ENCODE measurements at places on chromosomes 11 and 22.

DNA sequence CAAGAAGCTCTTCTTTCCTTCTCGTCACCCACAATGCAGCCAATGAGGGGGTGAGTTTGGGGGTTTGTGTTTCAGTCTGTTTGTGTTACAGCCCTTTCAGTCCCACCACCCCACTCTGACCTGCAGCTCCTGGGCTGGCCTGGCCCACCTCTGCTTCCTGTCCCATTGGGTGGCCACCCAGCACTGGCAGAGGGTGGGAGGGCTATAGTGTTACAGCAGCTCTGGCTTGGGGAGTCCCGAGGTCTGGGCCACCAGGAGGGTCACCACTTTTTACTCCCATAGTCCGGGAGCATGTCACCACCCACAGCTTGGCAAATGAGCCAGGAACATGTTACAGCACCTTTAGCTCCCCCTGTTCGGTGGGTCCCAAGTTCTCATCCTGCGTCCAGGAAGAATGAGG lies 1.7 kb upstream of the OR10S1 start:
- DNase-seq = no peak

DNA sequence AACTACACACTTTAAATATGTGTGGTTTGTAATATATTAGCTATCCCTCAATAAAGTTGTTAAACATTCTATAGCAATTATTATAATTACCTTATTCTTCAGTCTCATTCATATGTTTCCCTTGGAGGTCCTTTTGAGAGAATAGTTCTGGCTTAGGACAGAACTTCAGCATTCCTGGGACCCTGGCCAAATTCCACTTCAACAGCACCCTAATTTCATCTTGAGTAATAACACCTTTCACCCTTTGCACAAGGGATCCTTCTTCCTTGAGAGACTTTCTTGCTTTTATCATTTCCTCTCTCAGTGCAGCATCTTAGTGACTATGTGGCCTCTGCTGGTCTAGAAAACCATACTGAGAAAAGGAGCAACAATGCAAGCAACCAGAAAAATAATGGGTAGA lies 255.9 kb downstream of the C11orf87 start:
- no peak for DNase-seq

DNA sequence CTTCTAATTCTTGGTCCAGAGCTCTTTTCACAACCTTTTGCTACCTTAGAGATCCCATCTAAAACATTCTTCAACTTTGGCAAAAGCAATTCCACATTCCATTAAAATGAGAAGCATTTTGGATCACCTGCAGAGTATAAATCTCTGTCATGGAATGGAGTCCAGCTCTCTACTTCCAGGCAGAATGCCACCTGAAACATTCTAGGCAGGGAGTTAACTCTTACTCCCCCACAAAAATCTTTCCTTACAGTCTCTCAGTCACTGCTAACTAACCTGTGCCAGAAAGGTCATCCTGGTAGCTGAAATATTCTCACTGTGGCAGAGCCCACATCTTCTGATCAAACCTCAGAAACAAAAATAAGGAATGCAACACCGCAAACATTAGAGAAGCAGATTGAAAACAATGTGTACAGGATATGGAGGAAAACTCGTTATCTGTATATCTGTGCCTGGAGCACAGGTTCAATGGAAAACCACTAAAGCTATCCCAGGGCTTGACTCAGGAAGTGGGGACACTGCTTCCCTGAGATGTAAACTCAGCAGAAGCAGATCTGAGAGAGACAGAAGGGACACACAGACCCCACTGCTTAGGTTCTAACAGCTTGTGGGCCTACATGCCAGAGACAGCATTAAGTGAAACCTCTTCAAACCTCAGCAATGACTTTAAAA lies 78.9 kb downstream of the KCNC1 start:
- DNase-seq = no peak

DNA sequence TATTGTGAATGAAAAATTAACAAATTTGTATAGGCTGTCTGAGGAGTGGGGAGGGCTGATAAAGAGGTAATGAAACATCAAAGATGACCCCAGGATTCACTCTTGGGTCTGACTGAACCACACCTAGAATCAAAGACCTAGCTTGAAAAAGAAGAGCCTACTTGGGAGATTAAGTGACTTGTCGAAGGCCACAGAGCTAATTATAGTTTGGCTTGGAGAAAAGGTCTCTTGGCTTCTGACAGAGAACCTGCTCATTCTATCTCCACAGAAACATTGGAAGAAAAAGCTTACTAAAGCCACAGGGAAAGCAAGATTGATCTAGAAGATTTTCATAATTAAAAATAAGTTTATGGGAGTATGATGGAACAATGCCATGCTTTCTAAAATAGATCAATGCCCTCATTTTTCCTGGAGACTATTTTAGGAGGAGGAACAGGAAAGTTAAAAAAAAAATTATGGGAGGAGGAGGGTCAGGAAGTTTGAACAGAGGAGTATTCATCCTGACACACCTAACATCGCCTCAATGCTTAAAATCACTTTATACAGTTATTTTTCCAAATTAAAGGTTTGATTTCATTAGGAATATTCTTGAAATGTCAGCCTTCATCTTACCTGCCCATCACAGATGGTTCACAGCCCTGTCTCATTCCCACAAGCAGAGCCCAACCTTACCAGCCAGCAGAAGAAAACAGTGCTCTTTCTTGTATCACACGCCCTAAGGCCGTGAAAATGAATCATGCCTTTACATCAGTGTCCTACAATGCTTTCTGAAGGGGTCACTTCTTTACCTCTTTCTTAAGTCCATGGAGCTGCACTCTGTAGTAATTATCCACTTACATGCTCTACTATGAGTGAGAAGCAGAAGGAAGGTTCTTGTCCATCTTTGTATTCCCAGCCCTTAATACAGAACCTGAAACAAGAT lies 231.1 kb upstream of the MPPED2 start:
- no peak for DNase-seq

GRCh38 chr11:35787013-35787504 lies 124.5 kb downstream of the TRIM44 start:
- peak; percentile 73 for DNase-seq

DNA sequence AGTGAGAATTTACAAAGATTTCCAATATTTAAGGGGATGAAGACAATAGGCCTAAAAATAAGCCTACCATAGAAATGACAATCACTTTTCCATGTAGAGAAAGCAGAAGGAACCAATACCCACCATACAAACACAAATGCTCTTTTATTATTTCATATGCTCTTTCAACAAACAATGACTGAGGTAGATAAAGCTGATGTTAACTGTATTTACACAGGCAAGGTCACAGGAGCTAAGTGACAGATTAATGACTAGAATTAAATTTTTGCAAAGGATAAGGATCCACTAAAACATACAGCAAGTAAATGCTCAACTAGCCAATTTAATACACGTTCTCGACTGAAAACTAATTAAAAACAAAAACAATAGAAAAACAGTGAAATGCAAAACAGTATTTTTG lies 34.2 kb downstream of the PICALM start:
- DNase-seq = no peak

DNA sequence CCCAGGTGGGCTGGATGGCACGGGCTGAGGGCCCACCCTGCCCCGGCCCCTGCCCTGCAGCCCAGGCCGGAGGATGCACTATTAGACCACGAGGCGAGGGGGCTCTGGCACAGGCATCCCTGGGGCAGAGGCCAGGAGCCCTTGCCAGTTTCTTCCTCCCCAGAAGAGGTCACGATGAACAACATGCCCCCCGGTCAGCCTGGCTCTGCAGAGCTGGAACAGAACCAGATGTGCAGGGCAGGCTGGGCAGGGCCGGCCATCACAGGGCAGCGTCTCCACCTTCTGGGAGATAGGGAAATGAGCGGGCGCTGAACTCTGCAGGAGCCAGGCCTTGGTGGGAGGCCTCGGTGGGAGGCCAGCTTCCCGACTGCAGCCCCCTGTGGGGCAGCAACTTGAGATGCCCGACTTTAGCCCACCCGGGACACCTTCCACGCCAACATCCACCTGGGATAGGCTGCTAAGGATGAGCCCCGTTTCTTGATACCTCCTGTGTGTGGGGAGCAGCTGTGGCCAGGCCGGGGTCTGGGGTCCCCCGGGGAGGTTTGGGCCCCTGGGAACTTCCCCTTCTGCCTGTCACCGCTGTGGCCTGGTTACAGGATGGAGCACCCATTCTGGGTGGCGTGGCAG lies 21.8 kb upstream of the GNB1L start:
- no peak for DNase-seq

GRCh38 chr11:113057038-113057437 lies 95.8 kb downstream of the NCAM1 start:
- DNase-seq = no peak

DNA sequence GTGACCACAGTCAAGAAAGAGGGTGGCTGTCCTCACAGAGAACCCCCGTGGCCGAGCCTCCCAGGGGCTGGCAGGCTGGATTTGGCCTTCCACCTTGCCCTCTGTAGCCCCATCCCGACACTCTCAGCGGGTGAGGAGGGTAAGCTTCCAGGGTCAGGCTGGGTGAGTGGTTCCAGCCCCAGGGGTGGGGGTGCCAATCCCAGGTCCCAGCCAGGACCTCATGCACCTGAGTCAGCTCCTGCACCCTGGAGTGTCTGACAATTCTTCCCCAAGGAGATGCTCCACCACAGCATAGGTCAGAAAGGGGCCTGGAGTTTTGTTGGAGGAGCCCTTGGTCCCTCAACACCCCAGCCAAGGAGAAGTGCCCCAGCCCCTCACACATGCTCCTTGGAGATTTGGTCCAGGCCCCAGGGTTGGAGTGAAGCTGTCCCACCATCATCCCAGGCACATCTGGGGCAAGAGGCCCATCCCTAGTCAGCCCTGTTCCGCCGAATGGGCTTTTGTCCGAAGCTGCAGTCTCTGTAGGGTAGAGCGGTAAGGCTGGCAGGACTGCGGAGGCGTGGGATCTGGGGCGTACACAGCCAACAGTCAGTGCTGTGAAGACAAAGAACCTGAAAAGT lies 8.4 kb downstream of the LINC01488 start:
- DNase-seq = no peak

GRCh38 chr11:101048479-101048878 lies 81.1 kb downstream of the PGR start:
- DNase-seq = no peak

- no peak for DNase-seq
Observed at GRCh38 chr11:130218501-130219070, 59.0 kb downstream of the ST14 start.

GRCh38 chr11:27720277-27720830 lies 20.1 kb upstream of the BDNF start:
- DNase-seq = no peak

GRCh38 chr11:78856211-78856610 lies 281.5 kb upstream of the NARS2 start:
- DNase-seq = no peak

DNA sequence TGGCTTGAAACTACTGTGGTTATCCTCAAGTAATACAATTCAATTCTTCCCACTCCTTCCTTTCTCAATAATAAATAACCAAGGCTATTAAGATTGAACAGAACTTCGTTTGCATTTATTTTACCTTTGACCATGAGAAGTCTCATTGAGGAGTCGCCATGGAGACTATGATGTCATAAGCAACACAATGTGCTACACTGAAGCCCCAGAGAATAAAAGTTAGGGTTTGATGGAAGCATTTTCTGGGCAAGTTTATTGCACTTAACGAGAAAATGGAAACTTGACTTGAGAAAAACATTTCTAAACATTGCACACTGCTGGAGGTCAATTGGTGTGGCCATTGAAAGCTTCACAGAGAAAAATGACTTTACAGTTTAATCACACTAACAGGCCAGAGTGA lies 121.5 kb downstream of the FAM76B start:
- no peak for DNase-seq

GRCh38 chr11:115616971-115617370 lies 112.8 kb upstream of the CADM1 start:
- no peak for DNase-seq

- no peak for DNase-seq
Observed at GRCh38 chr11:34262531-34263081, 95.2 kb downstream of the ABTB2 start.

Measured in NCI-H187 (cell line).